CD4-positive, alpha-beta T cell treated with Interleukin-21 for 1 hour (primary cell): ENCODE measurements at places on chromosomes 1 and 21.

DNA sequence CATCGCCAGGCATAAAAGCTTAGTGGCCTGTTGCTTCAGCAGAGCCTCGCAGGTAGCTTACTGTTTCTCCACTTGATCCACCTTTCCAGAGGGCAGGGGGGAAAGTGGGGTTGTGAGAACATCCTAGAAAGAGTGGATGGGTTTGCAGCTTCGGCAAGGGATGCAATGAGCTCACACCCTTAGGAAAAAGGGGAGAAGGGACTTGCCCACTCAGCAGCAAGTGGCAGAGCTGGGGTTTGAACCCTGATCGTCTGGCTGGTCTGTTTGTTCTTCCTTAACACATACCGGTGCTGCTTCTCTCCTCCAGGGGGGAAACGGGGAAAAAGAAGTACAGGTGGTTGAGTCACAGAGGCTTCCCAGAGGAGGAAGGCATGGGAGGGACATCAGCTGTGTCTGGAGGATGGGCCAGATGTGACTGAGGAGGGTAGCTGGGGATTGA, 1.0 kb downstream of the TMEM201 start:
- no peak for DNase-seq

- no peak for DNase-seq
Measured at GRCh38 chr1:60160141-60160540, 86.6 kb upstream of the C1orf87 start.

DNA sequence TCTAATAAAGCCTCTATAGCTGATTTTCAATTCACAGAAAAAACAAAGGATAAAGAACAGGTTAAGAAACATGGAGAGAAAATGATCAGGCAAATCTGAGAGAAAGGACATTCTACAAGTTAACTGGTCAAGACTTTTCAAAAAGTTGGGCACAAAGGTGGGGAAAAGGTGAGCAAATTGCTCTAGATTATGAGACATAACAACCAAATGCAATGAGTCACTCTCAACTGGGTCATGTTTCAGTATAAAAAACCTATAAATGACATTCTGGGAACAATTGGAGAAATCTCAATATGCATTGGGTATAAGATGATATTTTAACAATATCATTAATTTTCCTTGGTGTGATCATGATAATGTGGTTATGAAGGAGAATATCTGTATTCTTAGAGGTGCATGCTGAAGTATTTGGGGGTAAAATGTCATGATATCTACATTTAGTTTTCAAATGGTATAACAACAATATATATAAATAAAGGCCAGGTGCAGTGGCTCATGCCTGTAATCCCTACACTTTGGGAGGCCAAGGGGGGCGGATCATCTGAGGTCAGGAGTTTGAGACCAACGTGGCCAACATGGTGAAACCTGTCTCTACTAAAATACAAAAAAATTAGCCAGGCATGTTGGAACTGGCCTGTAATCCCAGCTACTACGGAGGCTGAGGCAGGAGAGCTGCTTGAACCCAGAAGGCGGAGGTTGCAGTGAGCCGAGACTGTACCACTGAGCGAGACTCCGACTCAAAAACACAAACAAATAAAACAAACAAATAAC, 27.0 kb downstream of the ANKRD13C start:
- no peak for DNase-seq

DNA sequence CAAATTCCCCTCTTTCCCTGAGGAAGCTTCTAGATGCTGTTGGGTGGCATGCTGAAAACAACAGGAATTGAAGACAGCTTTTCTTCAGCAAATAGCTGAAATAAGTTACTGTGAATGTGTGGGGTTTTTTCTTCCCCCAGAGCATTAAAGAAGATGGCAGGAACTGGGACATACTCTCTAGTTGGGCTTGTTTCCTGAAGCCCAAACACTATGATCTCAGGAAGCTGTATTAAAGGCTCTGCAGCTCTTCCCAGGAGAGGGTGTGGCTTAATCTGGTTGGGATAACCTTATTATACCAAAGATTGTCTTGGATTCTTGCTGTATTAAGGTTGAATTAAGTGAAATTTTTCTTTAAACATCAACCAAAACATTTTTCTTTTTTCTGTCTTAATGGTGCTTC, 64.9 kb upstream of the LMO4 start:
- DNase-seq = no peak

- no peak for DNase-seq
Measured at GRCh38 chr1:2633936-2634491, 1.2 kb upstream of the MMEL1 start.

GRCh38 chr1:168989985-168990384, 116.5 kb upstream of the ATP1B1 start:
- DNase-seq = no peak

DNA sequence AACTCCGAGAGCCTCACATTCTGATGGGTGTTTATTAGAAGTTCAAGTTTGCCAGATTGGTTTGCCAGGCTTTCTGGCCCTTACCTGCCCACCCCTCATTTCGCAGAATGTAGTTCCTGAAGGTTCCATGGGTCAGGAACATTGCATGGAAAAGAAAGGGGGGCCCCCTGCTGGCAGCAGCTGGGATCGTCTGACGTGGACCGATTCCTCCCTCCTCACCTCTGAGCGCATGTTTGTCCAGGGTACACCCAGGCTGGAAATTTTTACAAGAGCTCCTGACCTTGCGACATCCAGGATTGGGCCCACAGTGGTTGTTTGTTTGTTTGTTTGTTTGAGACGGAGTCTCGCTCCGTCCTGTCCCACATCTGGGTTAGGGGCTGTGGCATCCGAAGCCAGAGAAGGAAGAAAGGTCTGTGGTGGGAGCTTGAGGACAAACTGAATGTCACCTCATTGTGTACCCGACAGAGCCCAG, 126.0 kb upstream of the TMEM51 start:
- no peak for DNase-seq

- peak; percentile 80 for DNase-seq
Measured at GRCh38 chr1:151130987-151131586, 15.3 kb downstream of the SEMA6C start.

DNA sequence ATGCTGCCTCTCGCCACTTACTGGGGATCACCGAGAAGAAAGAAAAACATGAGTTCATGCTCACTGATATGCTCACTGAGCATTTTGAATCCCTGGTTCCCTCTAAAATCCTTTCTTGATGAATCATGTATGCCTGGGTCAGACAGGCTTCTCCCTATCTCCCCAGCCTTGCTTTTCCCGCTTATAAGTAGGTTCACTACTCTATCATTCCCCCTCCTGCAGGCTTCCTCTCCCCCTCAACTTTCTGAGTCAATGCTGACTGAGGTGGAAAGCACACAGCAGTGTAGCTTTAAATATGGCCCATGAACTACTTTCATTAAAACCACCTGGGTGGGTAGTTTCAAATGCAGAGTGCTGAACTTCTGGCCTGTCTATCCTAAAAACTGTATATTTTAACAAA, 41.7 kb downstream of the FMO4 start:
- DNase-seq = no peak

GRCh38 chr1:184191181-184191621, 139.7 kb downstream of the TSEN15 start:
- DNase-seq = no peak
